CD14-positive monocyte (primary cell): ENCODE measurements at places on chromosomes 7 and 10. TPM values are rescaled to one million over a fixed set of nuclear protein-coding genes. Genes with fewer than 3 reads are reported as not detected.

Gene AGAP6
- polyA plus RNA-seq = 20.6 and 37.6 TPM in 2 replicates

Gene CASP7
- polyA plus RNA-seq = 26.1 TPM

Gene MAGI2
- polyA plus RNA-seq = 0.11 TPM

GRCh38 chr7:55132890-55133551 lies 114.2 kb downstream of the EGFR start:
- DNase-seq = no peak
- H3K36me3 ChIP-seq = no peaks in the 10 kb centered on the region
- no peak overlapping the region for H3K4me3 ChIP-seq
- H3K27me3 ChIP-seq = no peaks in the 10 kb centered on the region

DNA sequence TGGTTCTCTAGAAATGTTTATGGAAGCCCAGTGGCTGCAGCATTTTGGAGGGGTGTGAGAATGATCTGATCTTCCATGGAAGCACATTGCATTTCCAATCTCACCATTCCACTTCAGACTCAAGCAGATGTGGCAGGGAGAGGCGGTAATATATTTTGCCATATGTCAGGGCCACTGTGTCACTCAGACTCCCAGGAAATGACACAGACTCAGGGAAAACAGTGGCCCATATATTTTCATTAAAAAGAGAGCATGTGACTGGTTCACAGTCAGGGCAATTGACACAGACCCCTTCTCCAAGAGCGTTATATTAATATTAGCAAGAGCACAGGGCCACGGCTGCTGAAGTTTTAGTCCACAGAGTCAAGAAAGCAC lies 149.3 kb upstream of the NRP1 start:
- no peaks in the 10 kb centered on the region for H3K36me3 ChIP-seq
- no peak for DNase-seq
- H3K27ac ChIP-seq = no peak overlapping the region
- no peak overlapping the region for H3K4me3 ChIP-seq

- no peak overlapping the region for H3K27ac ChIP-seq
- H3K4me1 ChIP-seq = no peaks in the 10 kb centered on the region
- H3K36me3 ChIP-seq = no peaks in the 10 kb centered on the region
- no peak overlapping the region for H3K4me3 ChIP-seq
- DNase-seq = no peak
These were observed 5.5 kb downstream of the VSTM4 start for GRCh38 chr10:49109669-49110340.

GRCh38 chr10:129586898-129587443 lies 119.9 kb downstream of the MGMT start:
- H3K27me3 ChIP-seq = no peaks in the 10 kb centered on the region
- H3K4me1 ChIP-seq = no peaks in the 10 kb centered on the region
- no peak overlapping the region for H3K27ac ChIP-seq

GRCh38 chr7:73642834-73643233 lies 18.5 kb upstream of the MLXIPL start:
- peaks cover 16% of the 10 kb centered on the region for H3K27me3 ChIP-seq
- no peak overlapping the region for H3K4me3 ChIP-seq
- peaks cover 5% of the 10 kb centered on the region for H3K4me1 ChIP-seq
- no peak overlapping the region for H3K27ac ChIP-seq
- H3K36me3 ChIP-seq = no peaks in the 10 kb centered on the region
- DNase-seq = no peak

DNA sequence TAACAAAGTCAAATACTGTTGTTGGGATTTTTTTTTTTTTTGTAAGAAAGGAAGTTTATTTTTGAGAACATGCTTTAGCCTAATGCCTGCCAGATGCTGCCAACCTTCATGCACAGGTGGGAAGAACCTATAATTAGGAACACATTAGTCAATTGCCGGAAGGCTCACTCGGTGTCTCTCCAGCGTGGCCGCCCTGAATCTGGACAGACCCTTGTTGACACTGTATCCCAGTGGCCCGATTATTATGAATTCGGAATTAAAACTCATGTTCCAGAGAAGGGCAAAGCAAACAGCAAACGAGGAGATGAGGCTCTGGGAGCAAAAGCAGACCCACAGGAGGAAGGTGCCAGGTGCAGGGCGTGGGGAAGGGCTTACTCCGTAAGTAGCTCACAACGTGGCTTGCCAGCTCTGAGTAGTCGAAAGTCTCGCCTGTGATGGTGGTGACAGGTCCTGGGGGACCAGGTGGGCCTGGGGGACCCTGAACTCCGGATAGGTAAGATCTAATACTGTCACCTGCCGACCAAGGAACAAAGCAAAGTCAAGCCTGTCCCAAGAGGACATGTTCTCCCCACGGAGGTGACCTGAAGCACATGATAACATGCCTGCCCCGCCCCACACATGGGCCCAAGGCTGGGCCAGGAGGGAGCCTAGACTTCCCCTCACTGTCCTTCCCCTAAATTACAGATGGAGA lies 48.3 kb downstream of the COL17A1 start:
- DNase-seq = no peak
- no peaks in the 10 kb centered on the region for H3K4me1 ChIP-seq
- H3K27me3 ChIP-seq = no peaks in the 10 kb centered on the region
- H3K4me3 ChIP-seq = no peak overlapping the region
- no peak overlapping the region for H3K27ac ChIP-seq
- H3K36me3 ChIP-seq = peaks cover 7% of the 10 kb centered on the region

DNA sequence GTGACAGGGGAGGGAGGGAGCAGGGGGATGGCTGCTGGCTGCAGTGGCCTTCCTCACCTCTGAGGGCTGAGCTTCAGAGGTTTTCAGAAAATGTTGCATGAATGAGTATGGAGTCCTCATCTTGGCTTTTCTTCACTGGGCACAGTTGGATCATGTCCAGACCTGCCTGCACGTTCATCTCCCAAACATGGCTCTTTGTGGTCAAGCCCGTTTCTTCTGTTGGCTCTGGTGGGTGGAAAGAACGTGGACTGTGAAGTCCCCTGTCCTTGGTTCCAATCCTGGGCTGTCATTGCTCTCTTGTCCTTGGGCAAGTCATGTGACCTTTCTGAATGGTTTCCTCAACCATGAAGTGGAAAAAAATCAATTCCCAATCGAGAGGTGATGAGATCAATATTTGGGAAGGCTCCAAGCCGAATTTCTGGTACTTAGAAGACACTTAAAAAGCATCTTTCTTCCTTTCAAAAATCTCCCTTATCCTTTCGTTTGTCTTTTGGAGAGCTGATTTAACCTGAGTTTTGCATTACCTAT lies 34.5 kb downstream of the TSPAN14 start:
- no peak for DNase-seq
- H3K27me3 ChIP-seq = no peaks in the 10 kb centered on the region
- no peak overlapping the region for H3K4me3 ChIP-seq
- H3K27ac ChIP-seq = peak overlapping the region; percentile 84
- peaks cover 100% of the 10 kb centered on the region for H3K4me1 ChIP-seq

DNA sequence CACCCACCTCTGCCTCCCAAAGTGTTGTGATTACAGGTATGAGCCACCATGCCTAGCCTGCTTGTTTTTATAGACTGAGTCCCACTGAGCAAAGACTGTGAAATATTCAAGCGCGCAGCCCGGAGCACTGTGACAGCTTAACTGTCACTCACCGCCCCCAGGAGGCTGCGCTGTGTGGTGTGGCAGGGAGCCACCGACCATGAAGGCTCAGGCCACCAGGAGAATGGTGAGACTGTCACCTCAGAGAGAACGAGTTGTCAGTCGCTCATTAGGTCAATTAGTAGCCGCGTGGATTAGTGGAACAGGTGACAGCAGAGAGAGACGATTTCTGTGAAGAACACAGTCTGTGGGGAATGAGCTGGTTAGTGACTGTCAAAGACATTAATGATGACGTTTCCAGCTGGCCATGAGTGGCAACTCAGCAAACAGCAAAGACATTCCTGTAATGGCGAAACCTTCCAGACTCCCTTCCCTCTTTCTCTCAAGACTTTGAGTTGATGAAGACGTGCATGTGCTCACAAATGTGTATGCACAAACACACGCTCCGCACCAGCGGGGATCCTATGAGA lies 64.5 kb downstream of the CYCS start:
- H3K4me3 ChIP-seq = no peak overlapping the region
- no peak overlapping the region for H3K27ac ChIP-seq
- no peaks in the 10 kb centered on the region for H3K27me3 ChIP-seq
- no peak for DNase-seq
- H3K4me1 ChIP-seq = no peaks in the 10 kb centered on the region
- no peaks in the 10 kb centered on the region for H3K36me3 ChIP-seq
